ENCODE measurements at places on chromosomes 7 and 10. TPM values are rescaled to one million over a fixed set of nuclear protein-coding genes. Genes with fewer than 3 reads are reported as not detected.

Gene GRM8
- not detected for total RNA-seq

Gene TNPO3
- total RNA-seq = 56.6 TPM

Gene CYP3A5
- total RNA-seq = 0.49 TPM

- no peak for DNase-seq
Observed at GRCh38 chr7:29764227-29764626, 42.1 kb upstream of the WIPF3 start.

GRCh38 chr7:88244258-88244657 lies 24.4 kb upstream of the SRI start:
- DNase-seq = no peak
